ENCODE measurements at places on chromosomes 16 and 17.

DNA sequence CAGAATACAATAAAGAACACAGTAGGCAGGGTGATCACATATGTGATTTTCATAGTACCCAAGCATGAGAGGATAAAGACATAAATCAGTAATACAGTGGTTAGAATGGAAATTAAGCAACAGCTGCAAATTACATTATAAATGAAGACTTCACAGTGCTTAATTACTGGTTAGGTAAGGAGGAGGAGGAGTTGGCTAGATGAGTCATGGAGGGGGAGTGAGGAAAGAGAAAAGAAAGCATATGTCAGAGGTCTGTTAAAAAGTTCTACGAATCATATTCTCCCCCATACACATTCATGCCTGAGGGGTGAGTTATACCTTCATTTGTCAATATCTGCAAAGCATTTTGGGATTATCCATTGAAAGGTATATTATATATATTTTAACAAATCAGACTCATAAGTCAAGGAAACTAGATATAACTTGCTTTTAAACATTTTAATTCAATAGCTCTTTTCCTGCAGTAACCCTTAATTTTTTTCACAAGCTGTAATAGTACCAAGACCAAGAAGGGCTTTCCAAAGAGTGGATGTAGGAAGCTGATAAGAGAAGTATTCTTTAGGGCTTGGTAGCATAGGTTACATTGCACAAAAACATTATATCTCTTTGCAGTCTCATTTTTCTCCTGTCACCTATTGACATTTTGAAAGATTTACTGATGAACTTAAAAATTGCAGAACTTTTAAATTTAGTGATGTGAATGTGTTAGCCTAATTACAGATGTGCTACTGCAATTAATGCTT lies 99.3 kb downstream of the STXBP4 start:
- DNase-seq, result no peak

GRCh38 chr17:77233635-77234334 lies 93.0 kb downstream of the SEC14L1 start:
- DNase-seq, result no peak

DNA sequence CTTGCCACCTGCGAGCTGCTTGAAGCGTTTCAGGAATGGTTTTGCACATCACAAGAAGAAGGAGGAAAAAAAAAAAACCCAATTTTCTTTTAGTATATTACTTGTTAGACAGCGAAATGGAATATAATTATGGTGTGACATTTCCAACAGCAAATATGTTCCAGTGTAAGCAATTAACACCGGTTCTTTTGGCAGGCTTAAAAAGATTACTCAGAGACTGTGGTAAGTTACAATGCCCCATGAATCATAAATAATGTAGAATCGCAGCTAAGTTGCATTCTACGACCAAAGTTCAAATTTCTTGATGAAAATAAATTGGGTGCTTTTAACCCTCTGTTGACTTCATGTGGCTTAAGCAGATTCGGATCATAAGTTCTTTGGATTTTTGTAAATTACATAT lies 245.2 kb downstream of the XYLT1 start:
- no peak for DNase-seq

DNA sequence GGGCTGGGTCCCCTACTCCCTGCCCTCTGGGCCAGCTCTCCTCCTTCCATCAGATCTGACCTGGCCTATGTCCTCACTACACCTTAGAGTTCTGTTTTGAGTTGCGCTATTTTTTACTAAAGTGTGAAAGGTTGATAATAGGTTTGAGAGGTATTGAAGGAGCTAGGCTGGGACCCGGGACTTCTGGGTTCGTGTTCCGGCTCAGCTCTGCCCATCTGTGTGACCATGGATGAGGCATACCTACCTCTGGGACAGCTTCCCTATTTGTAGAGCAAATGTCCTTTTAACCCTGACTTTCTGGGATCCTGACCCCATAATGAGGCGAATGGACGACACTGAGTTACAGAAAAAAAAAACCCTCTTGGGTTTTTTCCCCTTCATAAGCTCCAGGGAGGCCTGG lies 36.0 kb downstream of the IL21R start:
- DNase-seq, result no peak

DNA sequence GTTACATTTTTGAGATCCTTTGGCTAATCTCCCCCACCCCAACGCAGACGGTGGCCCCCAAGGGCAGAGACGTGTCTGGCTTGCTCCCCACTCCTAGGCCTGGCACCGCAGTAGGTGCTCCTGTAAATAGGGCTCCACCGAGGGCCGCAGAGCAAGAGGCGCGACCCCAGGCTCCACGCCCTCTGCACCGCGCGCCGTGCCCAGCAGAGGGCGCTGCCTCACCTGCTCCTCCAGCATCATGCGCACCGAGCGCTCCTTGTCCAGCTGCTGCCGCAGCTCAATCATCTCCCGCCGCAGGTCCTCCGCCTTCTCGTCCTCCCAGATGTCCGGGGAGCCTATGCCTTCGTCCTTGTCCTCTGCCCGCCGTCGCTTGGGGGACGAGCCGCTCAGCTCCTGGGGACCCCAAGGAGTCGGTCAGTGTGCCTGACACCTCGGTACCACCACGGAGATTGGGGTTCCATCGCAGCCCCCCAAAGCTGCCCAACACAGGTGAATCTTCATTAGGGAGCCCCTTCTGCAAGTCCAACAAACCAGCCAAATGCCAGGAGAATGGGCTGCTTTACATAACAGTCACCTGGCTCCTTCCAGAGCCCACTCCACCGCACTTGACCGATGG lies 11.2 kb downstream of the TFAP4 start:
- DNase-seq, result peak; percentile 12

- DNase-seq, result no peak
Measured at GRCh38 chr17:76660656-76661042, 17.1 kb upstream of the ST6GALNAC1 start.

DNA sequence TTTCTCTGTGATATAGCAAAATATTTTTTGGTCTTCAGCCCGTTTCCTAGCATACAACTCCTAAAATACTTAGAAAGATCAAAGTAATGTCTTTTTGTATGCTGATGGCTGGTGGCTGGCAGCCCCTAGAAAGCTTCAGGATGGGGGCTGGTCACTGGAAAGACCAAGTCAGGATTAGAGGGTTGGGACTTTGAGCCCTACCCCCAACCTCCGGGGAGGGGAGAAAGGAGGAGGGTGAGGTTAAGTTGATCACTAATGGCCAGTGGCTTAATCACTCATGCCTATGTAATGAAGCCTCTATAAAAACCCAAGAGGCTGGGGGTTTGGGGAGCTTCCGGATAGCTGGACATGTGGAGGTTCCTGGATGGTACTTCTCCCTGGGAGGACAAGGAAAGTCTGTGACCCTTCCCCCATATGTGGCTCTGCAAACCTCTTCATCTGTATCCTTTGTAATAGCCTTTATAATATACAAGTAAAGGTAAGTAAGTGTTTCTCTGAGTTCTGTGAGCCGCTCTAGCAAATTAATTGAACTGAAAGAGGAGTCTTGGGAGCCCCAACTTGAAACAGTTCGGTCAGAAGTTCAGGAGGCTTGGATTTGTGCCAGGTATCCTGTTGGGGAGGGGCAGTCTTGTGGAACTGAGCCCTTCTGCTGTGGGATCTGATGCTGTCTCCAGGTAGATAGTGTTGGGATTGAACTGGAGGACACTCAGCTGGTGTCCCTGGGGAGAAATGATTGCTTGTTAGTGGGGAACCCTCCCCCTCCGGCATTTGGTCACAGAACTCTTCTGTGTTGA lies 3.5 kb downstream of the SLC7A6 start:
- peak; percentile 39 for DNase-seq

GRCh38 chr17:35846055-35846809 lies 22.5 kb downstream of the HEATR9 start:
- no peak for DNase-seq

- DNase-seq, result no peak
Measured at GRCh38 chr16:50830698-50831097, 88.8 kb downstream of the CYLD start.

DNA sequence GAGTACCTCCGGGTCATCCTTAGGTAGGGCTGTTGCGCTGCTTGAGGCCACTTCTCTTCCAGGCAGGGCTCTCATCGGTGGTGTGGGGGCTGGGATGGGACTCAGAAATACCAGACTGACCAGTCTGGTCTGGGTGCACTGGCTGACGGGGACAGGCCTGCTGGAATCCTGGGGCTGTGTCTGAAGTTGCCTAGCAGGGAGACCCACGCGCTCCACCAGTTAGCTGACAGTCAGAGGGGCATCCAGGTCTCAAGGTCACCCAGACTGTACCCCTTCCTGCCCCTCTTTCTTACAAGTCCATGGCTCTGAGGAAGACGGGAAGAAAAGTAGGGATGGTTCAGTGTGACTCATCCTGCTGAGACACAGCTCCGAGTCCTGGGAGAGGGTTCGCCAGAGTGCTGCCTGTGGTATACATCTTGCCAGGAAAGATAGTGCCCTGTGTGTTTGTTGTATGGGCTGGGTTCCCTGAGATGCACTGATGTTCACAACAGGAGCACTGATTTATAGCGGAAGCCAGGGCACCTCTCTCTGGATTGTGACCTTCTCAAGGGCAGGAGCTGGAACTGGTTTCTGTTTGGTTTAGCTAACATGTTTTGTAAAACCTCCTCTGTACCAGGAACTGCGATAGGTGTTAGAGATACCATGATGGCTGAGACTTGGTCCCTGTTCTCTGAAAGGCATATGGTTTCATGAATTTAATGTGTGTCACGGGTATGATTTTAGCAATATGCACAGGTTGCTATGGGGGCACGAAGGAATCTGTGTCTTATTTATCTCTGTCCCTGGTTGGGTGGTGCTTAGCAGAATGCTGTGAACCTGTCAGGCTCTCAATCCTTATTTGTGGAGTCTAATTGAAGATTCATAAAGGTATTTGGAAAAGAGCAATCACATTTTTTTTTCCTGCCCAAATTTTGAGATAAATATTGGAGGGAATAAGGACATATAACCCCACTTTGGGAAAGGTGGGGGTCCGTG lies 97.5 kb downstream of the OR1D5 start:
- no peak for DNase-seq

DNA sequence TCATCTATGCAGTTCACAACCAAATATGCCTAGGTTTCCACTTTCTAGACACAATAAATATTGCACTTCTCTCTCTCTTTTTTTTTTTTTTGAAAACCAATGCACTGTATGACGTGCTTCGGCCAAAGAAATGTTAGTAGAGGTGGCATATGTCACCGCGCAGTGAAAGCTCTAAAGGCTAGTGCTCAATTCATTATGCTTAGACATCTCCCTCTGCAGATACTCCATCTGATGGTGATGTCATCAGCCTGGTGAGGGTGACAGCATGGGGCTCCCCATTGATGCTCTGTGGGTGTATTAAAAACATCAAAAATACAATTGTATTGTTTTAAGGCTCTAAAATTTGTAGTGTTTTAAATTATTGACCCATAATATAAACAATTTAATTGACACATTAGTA lies 608.8 kb upstream of the C16orf82 start:
- no peak for DNase-seq

DNA sequence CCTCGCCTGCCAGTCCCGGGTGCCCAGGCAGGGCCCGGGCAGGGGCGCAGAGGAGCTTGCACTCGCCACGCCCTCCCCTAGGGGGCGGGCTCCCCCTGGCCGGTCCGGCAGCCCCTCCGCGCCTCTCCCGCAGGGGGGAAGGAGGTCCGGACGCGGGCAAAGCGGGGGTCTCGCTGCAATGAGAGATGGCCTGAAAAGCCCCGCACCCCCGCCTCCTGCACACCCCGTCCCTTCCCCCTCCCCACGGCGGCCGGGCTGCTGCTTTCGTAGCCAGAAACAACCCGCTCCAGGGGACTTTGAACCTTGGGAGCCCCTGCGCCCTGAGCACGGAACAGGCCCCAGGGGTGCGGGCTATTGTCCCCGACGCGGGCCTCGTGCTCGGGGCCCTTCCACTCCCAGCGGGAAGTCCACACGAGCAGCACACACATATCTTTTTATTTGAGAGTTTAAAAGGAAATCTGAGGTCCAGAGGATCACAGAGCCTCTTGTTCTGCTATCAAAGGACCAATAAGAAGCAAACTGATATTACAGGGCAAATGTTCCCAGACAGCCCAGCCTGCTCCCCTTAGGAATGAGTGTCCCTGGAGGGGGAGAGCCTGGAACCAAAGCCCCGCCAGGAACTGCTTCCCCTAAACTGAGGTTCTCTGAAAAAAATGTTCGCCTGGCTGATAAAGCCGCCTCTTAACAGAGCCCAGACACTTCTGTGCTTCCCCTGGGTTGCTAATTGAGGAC lies 5.8 kb upstream of the CBX4 start:
- peak; percentile 45 for DNase-seq

DNA sequence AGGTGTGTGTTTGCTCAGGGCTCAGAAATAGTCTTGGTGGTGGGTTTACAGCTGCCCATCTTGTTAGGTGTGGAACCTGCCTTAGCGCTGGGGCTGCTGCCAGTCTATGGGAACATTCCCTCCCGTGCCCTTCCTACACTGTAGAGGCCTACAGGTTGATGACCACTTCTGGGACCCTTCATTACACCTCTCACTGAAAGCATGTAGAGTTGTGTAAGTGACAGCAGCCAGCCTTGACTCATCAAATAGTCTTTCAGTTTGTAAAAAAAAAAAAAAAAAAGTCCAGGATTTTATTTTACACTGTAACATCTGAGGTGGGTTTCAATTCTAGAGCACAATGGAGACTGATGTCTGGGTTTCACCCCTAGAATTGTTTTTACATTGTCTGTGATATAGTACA lies 193.9 kb downstream of the SPECC1 start:
- DNase-seq, result no peak

GRCh38 chr17:76816590-76817135 lies 51.5 kb upstream of the MGAT5B start:
- peak; percentile 60 for DNase-seq

GRCh38 chr16:86928523-86929011 lies 350.2 kb downstream of the FOXL1 start:
- no peak for DNase-seq

DNA sequence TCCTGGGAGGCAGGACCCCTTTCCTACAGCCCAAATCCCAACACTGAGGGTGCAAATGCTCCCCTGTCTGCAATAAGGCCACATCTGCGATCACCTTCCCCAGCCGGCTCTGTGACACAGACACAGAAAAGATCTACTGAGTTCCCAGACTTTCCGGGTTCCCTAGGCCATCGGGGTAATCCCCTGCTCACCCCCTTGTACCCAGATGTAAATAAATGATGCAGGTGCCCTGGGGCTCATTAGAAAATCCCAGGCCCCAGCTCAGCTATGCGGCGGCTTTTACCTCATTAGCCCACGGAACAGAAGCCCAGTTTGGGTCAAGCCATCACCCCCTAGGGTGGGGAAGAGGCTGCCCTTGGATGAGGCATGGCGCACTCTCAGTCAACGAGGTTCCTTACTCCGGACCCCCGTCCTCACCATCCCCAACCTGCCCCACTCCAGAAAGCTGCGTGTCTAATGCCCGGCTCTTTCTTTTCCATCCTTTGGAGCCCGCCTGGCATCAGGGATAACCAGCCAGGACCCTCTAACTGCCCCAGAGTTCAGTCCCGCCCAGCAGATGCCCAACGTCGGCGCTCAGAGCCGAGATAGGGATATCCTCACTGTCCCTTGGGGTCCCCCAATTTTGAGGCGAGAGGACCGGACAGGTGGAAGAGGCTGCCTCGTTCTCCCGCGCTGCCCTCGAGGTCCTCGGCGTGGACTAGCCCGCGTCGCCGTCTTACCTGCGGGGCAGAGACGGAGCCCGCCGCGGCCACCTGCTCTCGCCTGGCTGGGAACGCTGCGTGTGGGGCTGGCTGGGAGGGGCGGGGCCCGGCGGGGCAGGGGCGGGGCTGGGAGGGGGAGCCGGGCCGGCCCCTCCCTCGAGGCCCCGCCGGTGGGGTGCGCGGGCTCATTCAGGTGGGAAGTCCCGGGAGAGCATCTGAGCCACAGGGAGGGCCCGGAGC lies at the start of gene ZNF385C:
Gene ZNF385C, minus strand, starts transcription at position 783 of the 941 bp plus-strand sequence. CDS start 35,417 bp downstream, outside the sequence.
- peak; percentile 23 for DNase-seq

- no peak for DNase-seq
Measured at GRCh38 chr16:80614908-80615671, 74.3 kb downstream of the DYNLRB2 start.

Measured in NCI-H345 (cell line).